Activated CD8-positive, alpha-beta T cell treated with anti-CD3 and anti-CD28 coated beads, Interleukin-2, amount 10 ng/mL, durations not matched to agents 7 days and 5 days (primary cell): ENCODE measurements at places on chromosomes 5 and 9. TPM values are rescaled to one million over a fixed set of nuclear protein-coding genes. Genes with fewer than 3 reads are reported as not detected.

- H3K36me3 ChIP-seq, result peaks cover 4% of the 10 kb centered on the region
- peaks cover 7% of the 10 kb centered on the region for H3K27me3 ChIP-seq
- DNase-seq, result no peak
- no peak overlapping the region for H3K4me3 ChIP-seq
- peaks cover 12% of the 10 kb centered on the region for H3K4me1 ChIP-seq
Observed at GRCh38 chr9:105295986-105296385, 51.5 kb downstream of the SLC44A1 start.

GRCh38 chr9:72352911-72353388, 12.1 kb downstream of the ZFAND5 start:
- H3K27me3 ChIP-seq, result no peaks in the 10 kb centered on the region
- peaks cover 51% of the 10 kb centered on the region for H3K36me3 ChIP-seq
- H3K4me1 ChIP-seq, result peaks cover 21% of the 10 kb centered on the region
- no peak overlapping the region for H3K4me3 ChIP-seq
- no peak overlapping the region for H3K27ac ChIP-seq
- no peak for DNase-seq

- peaks cover 9% of the 10 kb centered on the region for H3K36me3 ChIP-seq
- H3K4me1 ChIP-seq, result peaks cover 36% of the 10 kb centered on the region
- H3K27ac ChIP-seq, result peak overlapping the region; percentile 64
Observed at GRCh38 chr5:176364765-176365350, 429 bp upstream of the ARL10 start.

DNA sequence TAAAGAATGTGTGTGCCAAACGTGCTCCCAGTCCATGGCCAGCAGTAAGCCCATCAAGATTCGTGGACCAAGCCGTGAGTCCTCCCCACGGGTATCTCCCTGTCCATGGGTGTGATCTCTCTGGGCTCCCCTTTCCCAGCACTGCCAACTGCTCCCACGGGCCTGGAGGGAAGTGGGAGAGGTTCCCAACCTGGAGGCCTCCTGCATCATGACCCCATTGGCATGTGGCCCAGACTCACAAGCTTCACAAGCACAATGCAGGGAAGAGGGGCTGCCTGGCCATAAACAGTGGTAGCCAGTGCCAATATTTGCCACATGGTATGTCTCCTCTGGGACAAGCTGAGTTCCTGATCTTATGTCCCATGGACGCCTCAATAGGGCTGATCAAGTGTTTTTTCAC, 59.1 kb downstream of the ABLIM3 start:
- peaks cover under 1% of the 10 kb centered on the region for H3K27me3 ChIP-seq
- H3K36me3 ChIP-seq, result no peaks in the 10 kb centered on the region
- no peaks in the 10 kb centered on the region for H3K4me1 ChIP-seq

DNA sequence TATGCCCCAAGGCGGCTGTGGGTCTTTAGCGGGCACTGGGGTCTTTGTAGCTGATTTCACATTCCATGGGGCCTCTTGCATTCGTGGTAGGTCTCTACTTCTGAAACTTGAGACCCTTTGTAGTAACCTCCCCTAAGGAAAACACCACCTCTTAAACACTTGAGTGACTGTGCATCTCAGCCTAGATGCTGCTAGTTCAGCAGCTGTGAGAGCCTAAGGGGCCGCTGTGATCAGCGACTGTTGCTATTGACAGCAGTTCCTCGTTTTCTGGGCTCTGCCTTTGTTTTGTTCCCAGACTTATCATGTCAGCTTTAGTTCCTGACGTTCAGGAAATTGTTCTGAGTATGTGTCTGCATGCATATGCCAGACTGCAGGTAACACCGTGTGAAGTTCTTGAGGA, 171.2 kb downstream of the HSPA4 start:
- no peak overlapping the region for H3K4me3 ChIP-seq
- no peak for DNase-seq
- H3K36me3 ChIP-seq, result no peaks in the 10 kb centered on the region
- H3K27me3 ChIP-seq, result peaks cover 6% of the 10 kb centered on the region

- H3K27ac ChIP-seq, result no peak overlapping the region
- DNase-seq, result no peak
- H3K27me3 ChIP-seq, result peaks cover 8% of the 10 kb centered on the region
- no peaks in the 10 kb centered on the region for H3K4me1 ChIP-seq
Observed at GRCh38 chr5:111132731-111133435, 40.7 kb downstream of the WDR36 start.

GRCh38 chr5:132055808-132056609, 4.4 kb upstream of the IL3 start:
- peak; percentile 74 for DNase-seq
- H3K27ac ChIP-seq, result peak overlapping the region; percentile 84
- H3K4me3 ChIP-seq, result no peak overlapping the region
- no peaks in the 10 kb centered on the region for H3K36me3 ChIP-seq
- H3K4me1 ChIP-seq, result peaks cover 74% of the 10 kb centered on the region
- peaks cover 19% of the 10 kb centered on the region for H3K27me3 ChIP-seq

DNA sequence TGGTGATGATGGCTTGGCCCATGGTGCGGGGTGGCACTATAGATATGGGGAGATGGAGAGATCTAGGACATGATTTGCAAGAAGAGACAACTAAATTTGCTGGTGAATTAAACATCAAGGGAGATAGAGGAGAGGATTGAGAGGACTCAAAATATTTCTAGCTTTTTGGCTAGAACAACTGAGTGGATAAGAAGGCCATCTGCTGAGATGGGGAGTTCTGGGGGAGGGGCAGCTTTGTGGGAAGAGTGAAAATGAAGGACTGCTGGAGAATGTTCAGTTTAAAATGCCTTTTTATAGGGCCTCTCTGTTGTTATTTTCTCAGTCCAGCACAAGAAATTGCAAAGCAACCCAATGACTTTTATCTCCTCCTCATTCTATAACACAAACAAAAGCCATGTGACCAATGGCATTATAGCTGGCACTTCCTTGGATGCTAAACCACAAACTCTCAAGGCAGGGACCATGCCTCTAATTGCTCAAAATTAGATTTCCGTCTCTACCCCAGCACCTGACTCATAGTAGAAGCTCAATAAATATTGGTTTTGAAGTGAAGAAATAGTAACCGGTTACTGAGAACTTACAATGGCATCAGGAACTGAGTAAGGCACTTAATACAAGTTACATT, 29.8 kb downstream of the JAKMIP2 start:
- H3K36me3 ChIP-seq, result peaks cover 2% of the 10 kb centered on the region
- H3K27me3 ChIP-seq, result no peaks in the 10 kb centered on the region
- H3K4me1 ChIP-seq, result no peaks in the 10 kb centered on the region
- H3K27ac ChIP-seq, result no peak overlapping the region
- no peak for DNase-seq

GRCh38 chr9:72292874-72293607, 72.0 kb downstream of the ZFAND5 start:
- peaks cover 5% of the 10 kb centered on the region for H3K27me3 ChIP-seq
- no peak overlapping the region for H3K27ac ChIP-seq
- no peaks in the 10 kb centered on the region for H3K4me1 ChIP-seq
- no peaks in the 10 kb centered on the region for H3K36me3 ChIP-seq

- H3K27ac ChIP-seq, result no peak overlapping the region
- no peak for DNase-seq
- H3K36me3 ChIP-seq, result no peaks in the 10 kb centered on the region
Observed at GRCh38 chr5:3075309-3075708, 323.8 kb upstream of the IRX2 start.

SLC26A2 gene
- 8.0 TPM for total RNA-seq

PCDHB13 gene
- not detected for total RNA-seq

PDE6A gene
- not detected for total RNA-seq

LCN1 gene
- not detected for total RNA-seq

PCSK5 gene
- 3.5 TPM for total RNA-seq

CAMK4 gene
- total RNA-seq, result 84.9 TPM

IL9 gene
- total RNA-seq, result not detected

CENPK gene
- total RNA-seq, result 110 TPM

C5orf63 gene
- total RNA-seq, result 6.5 TPM

DDX4 gene
- total RNA-seq, result 0.23 TPM

DMRTA1 gene
- not detected for total RNA-seq

OBP2B gene
- not detected for total RNA-seq
